ENCODE measurements at places on chromosomes 7 and 10. TPM values are rescaled to one million over a fixed set of nuclear protein-coding genes. Genes with fewer than 3 reads are reported as not detected.

RGR gene
- not detected for total RNA-seq

GPNMB gene
- total RNA-seq: 2.1 TPM

SPDYE2B gene
- not detected for total RNA-seq

PNLIP gene
- 1.5 TPM for total RNA-seq

LIPN gene
- total RNA-seq: not detected

DNA sequence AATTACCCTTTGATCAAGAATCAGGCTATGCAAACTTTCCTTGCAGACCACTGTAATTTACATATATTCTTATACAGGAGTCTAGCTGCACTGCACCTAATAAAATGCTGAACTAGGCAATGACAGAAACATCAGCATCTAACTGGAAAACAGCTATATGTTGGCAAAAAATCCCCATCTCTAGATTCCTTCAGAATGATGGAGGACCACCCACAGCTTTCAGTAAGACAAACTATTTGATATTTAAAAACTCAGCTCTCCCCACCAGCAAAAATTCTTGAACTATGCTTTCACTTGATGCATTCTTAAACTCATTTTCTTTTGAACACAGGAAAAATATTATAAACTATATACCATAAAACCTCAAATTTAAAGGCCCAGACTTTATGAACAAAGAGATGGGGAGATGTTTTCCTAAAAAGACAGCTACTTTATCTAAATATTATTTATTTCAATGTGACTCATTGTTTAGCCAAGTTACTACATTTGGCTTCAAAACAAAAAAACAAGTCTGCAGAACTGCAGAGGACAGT, 77.4 kb downstream of the SEMA3C start:
- peaks cover 91% of the 10 kb centered on the region for H3K4me1 ChIP-seq
- H3K27ac ChIP-seq: peak overlapping the region; percentile 73
- H3K27me3 ChIP-seq: no peaks in the 10 kb centered on the region

GRCh38 chr10:98309366-98310355, 41.7 kb upstream of the LOXL4 start:
- H3K4me1 ChIP-seq: peaks cover 13% of the 10 kb centered on the region
- no peak for DNase-seq
- H3K27me3 ChIP-seq: no peaks in the 10 kb centered on the region
- peak overlapping the region; percentile 43 for H3K4me3 ChIP-seq

DNA sequence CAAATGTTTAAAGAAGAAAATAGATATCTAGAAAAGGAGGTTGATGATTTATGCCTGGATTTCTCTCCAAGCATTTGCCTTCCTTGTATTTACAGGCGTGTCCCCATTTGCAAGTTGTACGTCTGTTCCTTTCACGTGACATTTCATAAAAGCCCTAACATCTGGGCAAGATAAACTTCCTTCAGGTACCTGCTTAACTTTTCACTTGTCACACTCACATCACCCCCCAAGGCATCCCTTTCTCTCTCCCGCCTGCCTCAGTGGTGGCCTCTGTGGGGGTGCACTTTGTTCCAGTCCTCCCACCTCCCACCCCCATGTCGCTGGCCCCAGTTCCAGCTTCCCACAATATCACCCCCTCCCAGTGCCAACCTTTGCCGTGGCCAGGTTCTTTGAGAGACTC, 6.7 kb downstream of the TWIST1 start:
- no peaks in the 10 kb centered on the region for H3K4me1 ChIP-seq
- H3K27ac ChIP-seq: no peak overlapping the region
- H3K4me3 ChIP-seq: no peak overlapping the region
- no peak for DNase-seq

DNA sequence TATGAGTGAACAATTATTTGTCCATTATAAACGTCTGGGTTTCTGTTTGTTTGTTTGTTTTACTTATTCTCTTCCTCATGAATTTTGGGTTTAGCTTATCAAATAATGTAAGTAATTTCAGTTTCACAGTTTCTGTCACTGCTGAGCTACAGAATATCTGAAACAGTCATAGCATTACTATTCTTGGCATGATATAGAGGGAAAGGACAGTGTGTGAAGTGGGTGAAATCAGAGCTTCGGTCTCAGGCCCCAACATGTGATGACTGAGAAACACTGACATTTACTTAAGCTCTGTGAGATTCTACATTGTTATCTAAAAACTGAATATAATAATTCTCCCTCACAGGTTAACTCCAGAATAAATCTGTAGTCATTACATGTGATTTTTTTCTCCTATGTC, 8.8 kb upstream of the OR6V1 start:
- H3K4me1 ChIP-seq: no peaks in the 10 kb centered on the region
- no peak for DNase-seq
- H3K27ac ChIP-seq: no peak overlapping the region
- no peaks in the 10 kb centered on the region for H3K36me3 ChIP-seq
- no peak overlapping the region for H3K4me3 ChIP-seq

- no peaks in the 10 kb centered on the region for H3K36me3 ChIP-seq
- DNase-seq: no peak
- H3K27ac ChIP-seq: no peak overlapping the region
- no peaks in the 10 kb centered on the region for H3K27me3 ChIP-seq
- no peak overlapping the region for H3K4me3 ChIP-seq
Observed at GRCh38 chr10:88537322-88537721, 45.8 kb downstream of the RNLS start.
